ENCODE measurements at places on chromosomes 5 and 9. TPM values are rescaled to one million over a fixed set of nuclear protein-coding genes. Genes with fewer than 3 reads are reported as not detected.

DOCK8 gene
- 213 TPM for total RNA-seq

DCTN3 gene
- total RNA-seq, result 79.2 TPM

DNA sequence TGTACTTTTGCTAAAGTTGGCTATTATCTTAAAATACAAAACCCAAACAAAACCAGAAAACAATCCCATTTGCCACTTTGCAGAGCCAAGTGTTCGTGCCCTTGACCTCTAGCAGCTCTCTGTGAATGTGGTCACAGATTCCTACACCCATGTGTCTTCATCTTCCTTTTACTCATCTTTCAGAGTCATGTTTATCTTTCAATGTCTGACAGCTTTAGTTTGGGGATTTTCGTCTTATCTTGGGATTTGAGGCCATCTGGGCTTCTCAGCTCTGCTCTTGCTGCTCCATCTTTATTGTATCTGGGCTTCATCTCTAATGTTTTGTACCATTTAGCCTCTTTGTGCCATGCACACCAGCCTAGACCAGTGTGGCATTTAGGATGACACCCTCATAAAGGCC is 81.0 kb downstream of the DAPK1 start:
- DNase-seq, result no peak

FOXD1 gene
- total RNA-seq, result 1.0 TPM

DNA sequence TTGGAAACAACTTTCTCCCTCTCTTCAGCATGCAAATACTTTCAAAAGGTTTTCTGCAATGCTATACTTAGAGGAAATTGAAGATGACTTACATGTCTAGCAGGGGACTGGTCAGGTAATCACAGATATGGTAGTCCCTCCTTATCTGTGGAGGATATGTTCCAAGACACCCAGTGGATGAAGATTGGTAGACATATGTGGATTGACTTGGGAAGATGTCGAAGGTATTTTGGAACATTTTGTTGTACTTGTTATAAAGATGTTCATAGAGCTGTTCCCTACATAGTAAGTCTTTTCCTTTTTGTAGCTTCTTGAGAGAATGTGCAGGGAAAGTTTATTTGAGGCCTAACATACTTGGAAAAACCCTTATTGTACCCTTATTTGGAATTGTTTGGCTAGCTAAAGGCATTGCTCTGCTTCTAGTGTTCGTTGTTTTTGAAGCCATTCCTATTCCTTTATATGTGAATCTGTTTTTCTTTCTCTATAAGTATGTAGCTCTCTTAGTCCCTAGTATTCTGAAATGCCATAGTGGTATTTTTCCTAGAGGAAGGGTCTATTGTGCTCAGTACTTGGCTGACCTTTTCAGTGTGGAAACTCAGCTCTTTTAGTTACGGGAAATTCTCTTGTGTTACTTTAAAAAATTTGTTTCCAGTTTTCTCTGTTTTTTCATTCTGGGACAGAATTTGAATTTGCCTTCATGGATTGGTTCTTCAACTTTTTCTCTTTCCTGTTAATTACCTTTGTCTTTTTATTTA is 25.7 kb downstream of the GPR151 start:
- DNase-seq, result no peak

DNA sequence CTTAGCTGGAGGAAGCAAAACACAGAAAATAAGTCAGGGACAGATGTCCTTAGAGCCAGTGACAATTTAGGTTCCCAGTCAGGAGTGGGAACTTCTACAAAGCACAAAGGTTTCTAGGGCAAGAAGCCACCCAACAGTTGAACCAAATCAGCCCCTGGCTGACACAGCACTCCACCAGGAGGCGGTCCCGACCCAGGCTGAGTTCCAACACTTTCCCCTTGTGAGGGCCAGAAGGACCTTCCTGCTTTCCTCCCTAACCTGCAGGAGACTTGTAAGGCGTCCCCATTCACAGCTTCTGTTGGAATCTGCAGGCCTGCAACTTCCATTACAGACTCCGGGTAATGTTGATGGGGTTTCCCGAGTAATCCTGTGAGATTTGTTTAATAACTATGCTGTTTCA is 416.4 kb upstream of the IRX1 start:
- DNase-seq, result no peak

- DNase-seq, result peak; percentile 10
Observed at GRCh38 chr5:173324115-173325001, 3.9 kb downstream of the STC2 start.

EFNA5 gene
- total RNA-seq, result 0.35 TPM

NMRK1 gene
- total RNA-seq, result 41.0 TPM

DNA sequence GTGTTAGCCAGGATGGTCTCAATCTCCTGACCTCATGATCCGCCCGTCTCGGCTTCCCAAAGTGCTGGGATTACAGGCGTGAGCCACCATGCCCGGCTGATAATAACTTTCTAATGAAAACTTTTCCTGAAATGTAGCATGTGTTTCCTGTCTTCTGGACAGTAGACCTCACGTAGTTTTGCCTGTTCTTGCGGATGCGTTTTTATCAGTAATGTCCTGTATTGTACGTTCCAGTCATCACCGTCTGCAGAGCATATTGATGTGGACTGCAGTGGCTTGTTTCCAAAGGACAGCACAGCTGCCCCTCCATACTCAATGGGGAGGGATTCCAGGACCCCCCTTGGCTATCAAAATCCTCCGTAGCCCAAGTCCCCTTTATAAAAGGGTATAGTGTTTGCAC is 12.8 kb downstream of the EXOC3 start:
- DNase-seq, result no peak

C5orf58 gene
- not detected for total RNA-seq

DNA sequence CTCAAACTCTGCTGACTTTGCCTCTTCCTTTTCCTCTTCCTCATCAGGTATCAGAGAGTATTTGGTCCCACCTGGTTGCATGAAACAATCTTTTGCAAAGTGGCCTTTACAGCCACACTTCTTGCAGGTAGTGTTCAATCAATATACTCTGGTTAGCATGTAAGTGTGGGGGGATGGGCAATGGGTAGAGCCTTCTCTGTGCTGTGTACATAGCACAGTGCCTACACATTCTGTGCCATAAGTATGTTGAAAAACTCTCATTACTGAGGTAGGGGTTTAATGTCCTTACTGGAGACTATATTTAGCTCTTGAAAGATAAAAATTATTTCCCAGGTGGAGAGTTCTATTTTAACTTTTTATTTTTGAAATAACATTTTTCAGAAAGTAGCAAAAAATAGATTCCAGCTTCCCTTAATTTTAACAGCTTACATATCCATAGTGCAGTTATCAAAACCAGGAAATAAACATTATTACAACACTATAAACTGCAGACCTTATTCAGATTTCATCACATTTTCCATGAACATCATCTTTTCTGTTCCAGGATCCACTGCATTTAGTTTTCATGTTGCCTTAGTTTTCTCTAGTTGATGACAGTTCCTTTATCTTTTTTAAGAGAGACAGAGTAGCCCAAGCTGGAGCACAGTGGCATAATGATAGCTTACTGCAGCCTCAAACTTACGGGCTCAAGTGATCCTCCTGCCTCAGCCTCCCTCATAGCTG is 15.1 kb downstream of the TTC1 start:
- DNase-seq, result no peak
